ENCODE measurements at places on chromosomes 2 and 18.

DNA sequence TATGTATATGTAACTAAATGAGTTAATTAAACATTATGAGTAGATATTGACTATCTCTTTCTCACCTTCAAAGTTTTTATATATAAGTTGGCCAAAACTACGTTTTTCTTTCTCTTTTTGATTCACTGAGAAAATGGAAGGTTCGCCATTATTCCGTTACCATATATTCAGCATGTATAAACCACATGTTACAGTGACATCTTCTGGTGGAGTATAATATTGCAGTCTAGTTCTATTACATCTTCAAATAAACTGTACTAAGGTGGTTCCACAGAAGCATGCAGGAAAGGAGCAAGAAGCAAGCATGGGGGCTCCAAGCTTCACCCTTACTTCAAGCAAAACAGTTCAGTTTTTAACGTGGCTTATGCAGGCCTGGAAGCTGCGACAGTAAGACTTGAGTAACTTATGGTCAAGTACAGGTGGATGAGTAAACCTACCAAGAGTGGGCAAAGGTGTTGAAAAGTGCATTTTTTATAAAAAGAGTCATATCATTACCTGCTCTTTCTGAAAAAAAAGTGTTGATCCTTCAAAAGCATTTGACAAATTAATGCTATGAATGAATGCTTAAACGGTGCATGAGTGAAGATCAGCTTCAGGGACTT, 129.8 kb upstream of the RAB6C start:
- DNase-seq, result peak; percentile 70

GRCh38 chr2:150129921-150130575, 357.4 kb downstream of the RND3 start:
- no peak for DNase-seq

- DNase-seq, result no peak
Observed at GRCh38 chr2:160996584-160996983, 163.6 kb upstream of the TANK start.

DNA sequence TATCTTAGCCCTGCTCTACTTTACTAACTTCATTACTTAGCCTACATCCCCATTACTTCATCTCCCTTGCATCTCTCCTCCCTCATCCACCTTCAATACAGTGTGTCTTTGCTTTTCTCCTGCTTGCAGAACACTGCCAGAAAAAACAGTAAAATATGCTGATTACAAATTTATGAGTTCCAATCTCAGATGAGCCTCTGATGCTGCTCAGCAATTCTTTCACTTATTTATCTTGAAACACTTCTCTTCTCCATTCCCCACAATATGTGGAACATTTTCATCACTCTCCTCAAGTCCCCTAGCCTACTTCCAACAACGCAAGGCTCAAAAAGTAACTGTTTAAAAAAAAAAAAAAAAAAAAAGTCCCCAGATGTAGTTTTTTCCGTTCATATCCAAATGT, 7.1 kb downstream of the VPS54 start:
- no peak for DNase-seq

DNA sequence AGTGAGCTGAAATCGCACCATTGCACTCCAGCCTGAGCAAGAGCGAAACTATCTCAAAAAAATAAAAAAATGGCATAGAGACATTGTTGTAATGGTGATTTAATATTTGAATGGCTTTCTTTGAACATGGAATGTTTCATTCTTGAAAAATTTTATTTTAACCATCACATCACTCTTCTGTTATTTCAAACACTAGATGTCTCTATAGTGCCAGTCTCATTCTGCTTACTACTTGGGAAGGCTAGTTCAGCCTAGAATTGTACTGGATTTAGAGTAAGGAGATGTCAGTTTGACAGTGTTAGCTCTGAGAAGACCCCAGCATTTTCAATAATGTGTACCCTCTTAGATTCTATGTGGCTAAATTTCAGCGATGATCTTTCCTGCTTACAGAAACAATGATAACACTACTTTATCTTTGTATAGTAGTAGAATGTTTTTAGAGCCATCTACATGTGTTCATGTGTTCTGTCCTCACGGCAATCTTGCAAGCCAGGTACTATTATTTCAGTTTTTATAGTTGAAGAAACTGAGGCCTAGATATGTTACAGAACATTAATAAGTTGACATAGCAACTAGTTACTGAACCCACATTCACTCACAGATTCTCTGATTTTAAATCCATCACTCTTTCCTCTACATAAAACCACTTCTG, 142.9 kb upstream of the ZSWIM2 start:
- peak; percentile 15 for DNase-seq

GRCh38 chr2:238846378-238846627, 1.6 kb upstream of the TWIST2 start:
- DNase-seq, result no peak

- DNase-seq, result no peak
Observed at GRCh38 chr2:101951296-101951695, 40.5 kb upstream of the IL1R2 start.

DNA sequence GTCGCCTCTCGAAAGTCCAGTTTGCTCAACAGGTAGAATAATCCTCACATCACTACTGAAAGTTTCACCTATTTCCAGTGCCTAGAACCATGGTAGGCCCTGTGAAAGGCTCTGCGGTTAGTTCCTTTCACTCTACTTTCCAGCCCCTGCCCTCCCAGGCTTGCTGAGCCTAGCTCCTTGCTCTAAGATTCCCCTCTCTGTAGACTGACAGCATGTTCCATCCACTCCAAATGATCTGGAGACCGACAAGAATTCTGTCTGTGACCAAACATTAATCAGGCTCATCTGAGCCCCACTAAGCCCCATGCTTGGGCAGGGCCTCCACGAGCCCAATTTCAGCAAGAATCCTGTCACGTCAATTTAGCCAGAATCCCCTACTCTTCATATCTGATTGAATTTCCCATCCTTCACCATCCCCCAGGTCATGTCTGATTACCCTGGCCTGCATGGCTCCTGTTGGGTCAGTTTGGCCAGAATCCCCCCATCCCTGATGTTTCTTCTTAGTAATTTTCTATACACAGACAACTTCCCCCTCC, 307.0 kb downstream of the ALK start:
- DNase-seq, result no peak

- DNase-seq, result no peak
Observed at GRCh38 chr2:70442301-70443077, 111.1 kb downstream of the TGFA start.

GRCh38 chr2:88746929-88747490, 55.5 kb downstream of the RPIA start:
- DNase-seq, result no peak

DNA sequence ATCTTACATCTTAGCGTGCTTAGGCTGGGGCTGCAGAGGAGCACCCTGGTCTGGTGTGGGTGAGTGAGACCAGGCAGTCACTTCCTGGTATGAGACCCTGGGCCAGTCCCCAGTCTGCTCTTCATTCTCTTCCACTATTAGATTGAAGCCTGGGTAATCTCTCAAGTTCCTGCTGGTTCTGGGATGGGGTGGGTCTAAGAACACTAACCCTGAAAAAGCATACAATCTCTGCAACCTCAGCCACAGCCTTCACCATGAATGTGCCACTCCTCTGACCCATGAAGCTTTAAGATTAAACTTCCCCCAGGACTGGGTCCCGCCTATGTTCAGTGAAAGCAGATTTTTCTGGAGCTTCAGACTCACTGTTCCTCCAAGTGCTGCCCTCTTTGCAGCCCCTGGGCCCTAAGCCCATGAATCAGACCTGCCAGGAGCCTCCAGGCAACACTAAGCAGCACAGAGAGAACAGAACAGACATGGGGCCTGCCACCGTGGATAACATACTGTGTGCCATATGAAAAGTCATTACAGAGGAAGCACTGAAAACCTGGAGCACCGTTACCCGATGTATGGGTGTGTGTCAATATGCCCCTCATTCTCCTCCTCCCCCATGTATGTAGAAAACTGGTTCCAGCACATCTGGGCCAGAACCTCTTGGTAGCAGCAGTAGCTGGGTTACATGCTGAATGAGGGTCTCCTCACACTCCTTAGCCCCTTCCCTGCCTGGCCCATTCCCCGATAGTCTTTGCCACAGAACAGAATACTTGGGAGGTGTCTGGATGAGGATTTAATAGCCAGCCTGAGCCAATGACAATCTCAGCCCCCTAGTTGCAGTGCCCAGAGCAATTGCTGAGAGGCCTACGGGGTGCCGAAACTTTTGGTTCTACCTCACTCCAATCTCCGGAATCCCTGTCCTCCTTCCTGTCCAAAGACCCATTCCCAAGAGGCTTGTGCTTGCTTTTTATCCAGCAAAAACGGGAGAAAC, 2.7 kb upstream of the SIX2 start:
- no peak for DNase-seq

GRCh38 chr2:207718521-207718920, 7.1 kb downstream of the CCNYL1 start:
- no peak for DNase-seq

DNA sequence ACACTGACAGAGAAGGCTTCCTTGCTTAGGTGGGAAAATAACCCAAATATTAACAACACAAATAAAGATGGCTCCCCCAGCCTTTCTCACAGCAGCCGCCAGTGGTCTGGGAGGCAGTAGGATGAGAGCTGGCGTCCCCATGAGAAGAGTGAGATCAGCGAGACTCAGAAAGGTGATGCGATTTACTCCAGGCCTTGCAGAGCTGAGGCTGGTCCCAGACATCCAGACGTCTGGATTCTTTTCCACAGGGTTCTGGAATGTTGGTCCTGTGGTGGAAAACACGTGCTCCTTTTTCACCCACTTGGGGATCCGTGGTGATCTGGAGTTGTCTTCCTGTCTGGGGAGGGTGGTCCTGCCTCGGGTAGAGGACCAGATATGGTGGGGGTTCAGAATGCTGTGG, 190.6 kb downstream of the CTIF start:
- no peak for DNase-seq

DNA sequence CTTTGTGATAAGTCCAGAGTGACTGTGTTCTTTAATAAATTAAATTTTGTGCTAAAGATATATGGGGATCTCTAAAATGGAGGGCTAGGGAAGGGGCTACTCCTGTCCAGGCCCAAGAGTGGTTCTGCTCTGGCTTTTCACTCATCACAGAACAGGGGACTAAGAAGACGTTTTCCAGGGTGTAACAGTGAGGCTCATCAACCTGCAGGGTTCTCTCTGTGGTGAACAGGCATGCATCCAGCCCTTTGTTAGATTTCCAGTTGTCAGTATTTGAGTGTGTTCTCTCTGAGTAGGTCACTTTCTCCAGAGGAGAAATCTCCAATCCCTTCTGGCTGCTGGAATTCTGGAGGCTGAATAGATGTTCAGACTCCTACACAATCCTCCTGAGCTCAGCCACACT, 408.9 kb downstream of the PLCL1 start:
- no peak for DNase-seq

DNA sequence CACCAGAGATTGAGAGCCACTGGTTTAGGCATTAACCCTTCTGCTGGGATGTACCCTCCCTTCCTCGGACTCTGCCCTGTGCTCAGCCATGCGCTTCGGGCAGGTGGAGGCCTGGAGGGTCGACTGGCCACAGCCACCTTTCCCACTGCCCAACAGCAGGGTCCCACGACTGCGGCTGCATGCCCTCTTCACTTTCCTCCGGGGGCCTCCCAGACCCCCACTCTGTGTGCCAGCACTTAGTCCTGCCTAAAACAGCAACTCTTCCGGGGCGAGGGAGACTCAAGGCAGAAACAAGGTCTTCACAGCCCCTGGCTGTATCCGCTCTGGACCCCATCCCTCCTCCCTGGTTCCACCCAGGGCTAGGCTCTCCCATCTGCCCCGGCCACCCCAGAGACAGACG, 31.3 kb upstream of the BIN1 start:
- DNase-seq, result no peak

GRCh38 chr2:119234021-119235019, 10.7 kb downstream of the STEAP3 start:
- peak; percentile 15 for DNase-seq

GRCh38 chr2:54639609-54640008, 83.9 kb upstream of the EML6 start:
- no peak for DNase-seq

GRCh38 chr2:178513876-178514275, 33.6 kb downstream of the PLEKHA3 start:
- no peak for DNase-seq

- DNase-seq, result no peak
Observed at GRCh38 chr2:11540148-11540995, 6.5 kb downstream of the GREB1 start.

DNA sequence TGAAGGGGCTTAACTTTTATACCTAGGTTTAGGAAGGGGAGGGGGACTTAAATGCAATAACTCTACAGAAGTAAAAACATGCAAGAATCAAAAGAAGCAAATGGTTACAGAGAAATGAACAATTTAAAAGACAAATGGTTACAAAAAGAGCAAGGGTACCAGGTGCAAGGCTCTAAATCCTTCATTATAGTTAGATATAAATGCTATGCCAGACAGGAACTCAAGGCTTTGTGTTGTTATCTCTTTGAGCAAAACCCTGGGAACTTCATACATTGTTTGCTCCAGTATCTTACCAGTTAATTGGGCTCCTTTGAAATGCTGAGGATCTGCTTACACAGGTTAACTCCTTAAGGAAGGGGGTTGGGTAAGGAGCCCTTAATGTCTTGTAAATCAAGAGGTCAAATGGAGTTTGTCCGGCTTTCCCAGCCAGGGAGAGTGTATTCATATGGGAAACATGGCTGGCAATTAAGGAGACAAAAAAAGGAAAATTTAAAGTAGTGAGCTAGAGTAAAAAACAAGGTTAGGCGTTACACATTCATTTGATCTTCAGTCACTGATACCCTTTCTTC, 347.5 kb downstream of the CELF4 start:
- DNase-seq, result no peak

DNA sequence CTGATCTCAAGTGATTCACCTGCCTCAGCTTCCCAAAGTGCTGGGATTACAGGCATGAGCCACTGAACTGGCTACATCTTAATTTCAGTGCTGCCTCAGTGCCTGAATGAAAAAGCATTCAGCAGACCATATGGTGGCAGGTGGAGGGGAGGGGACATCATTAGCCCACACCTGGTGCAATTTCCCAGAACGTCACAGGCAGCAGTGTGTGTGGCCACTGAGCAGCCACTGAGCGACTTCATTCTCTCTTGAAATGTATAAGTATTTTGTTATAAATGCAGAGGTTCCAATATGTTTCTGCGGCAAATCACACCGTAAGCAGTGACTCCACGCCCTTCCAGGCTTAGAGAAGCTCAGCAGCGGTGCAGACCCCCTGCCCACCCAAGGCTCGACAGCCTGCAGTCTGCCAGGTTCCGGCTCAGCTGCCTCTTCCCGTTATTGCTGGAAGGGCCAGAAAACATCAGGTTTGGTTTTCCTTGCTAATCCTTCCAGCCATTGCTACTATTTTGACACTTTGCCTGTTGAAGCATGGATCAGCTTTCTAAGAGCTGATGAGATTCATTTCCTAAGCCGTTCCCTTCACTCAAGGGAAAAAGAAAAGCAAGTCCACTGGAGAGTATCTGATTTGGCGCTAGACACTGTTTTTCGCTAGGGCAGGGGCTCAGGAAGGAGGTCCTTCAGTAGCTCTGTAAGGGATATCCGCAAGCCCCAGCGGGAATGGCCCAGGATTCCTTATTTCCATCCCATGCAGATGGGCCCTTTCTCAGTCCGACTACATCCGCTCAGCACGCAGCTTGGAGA, 250.7 kb downstream of the VAPA start:
- no peak for DNase-seq

DNA sequence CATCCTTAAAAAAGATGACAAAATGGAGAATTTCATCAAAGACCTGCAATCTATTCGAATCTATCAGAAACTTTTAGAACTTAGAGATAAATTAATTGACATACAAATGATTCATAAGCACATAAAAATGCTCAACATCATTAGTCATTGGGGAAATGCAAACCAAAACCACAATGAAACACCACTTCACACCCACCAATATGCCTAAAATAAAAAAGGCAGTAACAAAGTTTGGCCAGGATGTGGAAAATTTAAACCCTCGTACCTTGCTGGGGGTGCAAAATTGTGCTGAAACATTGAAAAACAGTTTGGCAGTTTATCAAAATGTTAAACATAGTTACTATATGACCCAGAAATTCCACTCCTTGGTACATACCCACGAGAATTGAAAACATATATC, 11.5 kb upstream of the EIF2AK3 start:
- no peak for DNase-seq
